ENCODE measurements at places on chromosomes 7 and 10. TPM values are rescaled to one million over a fixed set of nuclear protein-coding genes. Genes with fewer than 3 reads are reported as not detected.
A peak's percentile ranks its signal among the peaks of the same experiment; 100 is the strongest.

The PRSS1 gene
- not detected for total RNA-seq

DNA sequence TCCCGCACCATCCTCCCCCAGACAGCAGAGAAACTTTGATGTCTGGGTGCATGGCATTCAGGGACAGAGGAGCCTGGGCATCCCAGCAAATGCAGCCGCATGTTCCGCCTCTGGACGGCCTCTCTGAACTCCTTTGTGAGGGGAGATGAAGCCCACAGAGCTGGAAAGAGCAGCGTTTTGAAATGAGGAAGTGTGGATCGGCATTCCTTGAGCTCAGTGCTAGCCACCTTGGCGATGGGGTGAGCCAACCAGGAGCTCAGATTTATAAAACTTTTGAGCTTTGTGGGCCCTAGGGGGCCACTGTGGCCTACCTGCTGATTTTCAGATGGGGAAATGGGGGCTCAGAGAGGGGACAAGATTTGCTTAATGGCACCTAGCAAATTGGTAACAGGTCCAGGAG lies 126.4 kb upstream of the TCF7L2 start:
- H3K27me3 ChIP-seq, result no peaks in the 10 kb centered on the region
- DNase-seq, result no peak
- no peak overlapping the region for H3K27ac ChIP-seq
- H3K4me3 ChIP-seq, result no peak overlapping the region
- no peaks in the 10 kb centered on the region for H3K4me1 ChIP-seq

- no peak overlapping the region for H3K27ac ChIP-seq
- H3K27me3 ChIP-seq, result no peaks in the 10 kb centered on the region
- peaks cover 36% of the 10 kb centered on the region for H3K4me1 ChIP-seq
- no peaks in the 10 kb centered on the region for H3K36me3 ChIP-seq
- H3K4me3 ChIP-seq, result no peak overlapping the region
- no peak for DNase-seq
These were observed 5.9 kb upstream of the IFIT1B start for GRCh38 chr10:89371987-89372386.

DNA sequence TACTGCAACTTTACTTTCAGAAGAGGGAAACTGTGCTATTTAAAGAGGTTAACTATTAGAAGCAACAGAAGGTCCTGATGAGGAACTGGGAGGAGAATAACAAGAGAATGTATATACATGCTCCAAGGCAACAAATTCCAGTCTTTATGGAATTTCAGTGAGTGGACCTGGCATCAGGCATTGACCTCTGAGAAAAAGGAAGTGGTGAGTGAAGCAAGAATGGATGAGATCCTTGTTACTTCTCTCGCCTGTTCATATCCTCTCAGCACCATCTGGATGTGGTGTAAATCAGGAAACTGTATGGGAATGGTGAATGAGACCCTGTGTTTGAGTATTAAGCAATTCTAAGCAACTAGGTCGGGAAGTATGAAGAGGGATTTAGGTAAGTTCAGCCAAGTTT lies 30.3 kb upstream of the KBTBD2 start:
- no peak overlapping the region for H3K27ac ChIP-seq
- H3K4me3 ChIP-seq, result no peak overlapping the region
- no peaks in the 10 kb centered on the region for H3K4me1 ChIP-seq
- no peak for DNase-seq

DNA sequence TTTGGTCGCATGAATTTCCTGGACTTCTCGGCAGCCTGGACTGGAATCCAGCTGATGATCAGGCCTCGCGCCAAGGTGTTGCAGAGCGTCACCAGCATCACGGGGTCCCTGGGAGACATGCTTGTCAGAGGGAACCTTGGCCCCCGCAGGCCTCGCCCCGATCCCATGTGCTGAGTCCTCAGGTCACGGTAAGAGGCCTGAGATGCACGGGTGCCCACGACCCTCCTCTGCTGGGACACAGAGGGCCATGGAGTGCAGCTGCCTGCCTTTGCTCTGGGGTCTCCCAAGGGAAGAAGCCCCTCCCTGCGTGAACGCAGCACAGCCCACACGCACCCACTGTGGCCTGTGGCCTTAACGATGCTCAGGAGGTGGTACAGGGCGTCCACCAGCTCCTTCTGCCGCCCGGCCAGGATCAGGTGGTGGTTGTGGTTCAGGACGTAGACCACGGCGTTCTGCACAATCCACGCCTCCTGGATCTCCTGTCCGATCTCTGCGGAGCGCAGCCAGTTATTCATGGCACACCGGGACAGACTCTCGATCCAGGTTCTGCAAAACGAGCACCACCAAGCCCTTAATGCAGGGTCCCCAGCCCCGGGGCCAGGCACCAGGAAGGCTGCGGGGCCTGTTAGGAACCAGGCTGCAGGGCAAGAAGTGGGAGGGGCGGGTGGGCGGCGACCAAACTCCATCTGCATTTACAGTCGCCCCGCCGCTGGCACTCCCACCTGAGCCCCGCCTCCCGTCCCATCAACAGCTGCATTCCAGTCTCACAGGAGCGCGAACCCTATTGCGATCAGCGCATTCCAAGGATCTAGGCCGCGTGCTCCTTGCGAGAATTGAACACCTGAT lies 29.4 kb downstream of the CFAP46 start:
- H3K27ac ChIP-seq, result no peak overlapping the region
- no peaks in the 10 kb centered on the region for H3K4me1 ChIP-seq
- DNase-seq, result peak; percentile 72
- H3K36me3 ChIP-seq, result no peaks in the 10 kb centered on the region
- no peak overlapping the region for H3K4me3 ChIP-seq
- peaks cover 2% of the 10 kb centered on the region for H3K27me3 ChIP-seq
